ENCODE measurements at places on chromosomes 16 and 17.

DNA sequence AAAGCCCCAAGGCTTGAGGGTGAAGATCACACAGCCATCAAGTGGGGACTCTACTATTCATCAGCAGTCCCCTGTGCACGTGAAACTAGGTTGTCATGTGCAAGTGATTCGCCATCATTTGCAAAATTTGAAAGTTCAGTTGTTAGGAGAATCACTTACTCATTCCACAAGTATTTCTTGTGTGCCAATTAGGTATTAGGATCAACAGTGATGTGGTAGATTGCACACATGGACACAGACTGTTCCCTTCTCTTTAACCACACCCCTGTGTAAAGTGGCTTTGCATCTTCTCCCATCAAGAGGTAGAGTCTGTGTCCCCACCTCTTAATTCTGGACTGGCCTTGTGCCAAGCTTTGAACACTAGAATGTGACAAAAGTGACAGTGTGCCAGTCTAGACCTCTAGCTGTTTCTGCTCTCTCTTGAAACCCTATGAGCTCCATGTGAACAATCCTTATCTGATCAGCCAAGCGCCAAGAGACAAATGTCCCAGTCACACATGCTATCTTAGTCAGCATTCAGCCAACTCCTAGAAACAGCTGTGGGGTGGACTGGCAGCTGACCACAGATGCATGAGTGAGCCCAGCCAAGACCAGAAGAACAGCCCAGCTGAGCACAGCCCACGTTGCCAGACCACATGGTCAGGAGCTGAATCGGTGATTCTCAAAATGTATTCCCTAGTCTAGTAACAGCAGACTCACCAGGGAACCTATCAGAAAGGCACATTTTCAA lies 31.5 kb upstream of the SHISA9 start:
- no peak for DNase-seq

DNA sequence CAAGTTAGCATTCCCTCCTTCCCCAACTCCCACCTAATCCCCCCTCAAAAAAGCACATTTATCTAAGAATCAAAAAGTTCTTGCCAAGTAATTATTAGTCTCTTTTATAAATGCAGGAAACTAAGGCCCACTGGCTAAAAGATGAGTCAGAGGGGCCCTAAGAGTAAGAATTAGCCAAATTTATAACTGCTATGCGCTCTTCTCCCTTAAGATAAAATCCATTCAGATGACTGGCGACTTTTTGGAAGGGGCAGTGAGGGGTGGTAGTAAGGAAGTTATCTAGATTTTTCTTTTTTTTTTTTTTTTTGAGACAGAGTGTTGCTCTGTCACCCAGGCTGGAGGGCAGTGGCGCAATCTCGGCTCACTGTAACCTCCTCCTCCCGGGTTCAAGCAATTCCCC lies 17.1 kb downstream of the ZNF652 start:
- DNase-seq: no peak

- DNase-seq: no peak
These were observed 8.4 kb upstream of the CRYBA1 start for GRCh38 chr17:29238133-29238850.

GRCh38 chr17:54906683-54907082 lies 6.0 kb downstream of the TOM1L1 start:
- no peak for DNase-seq

- no peak for DNase-seq
These were observed 57.4 kb downstream of the EMP2 start for GRCh38 chr16:10522966-10523365.

GRCh38 chr17:65743308-65743655 lies 181.8 kb upstream of the AXIN2 start:
- DNase-seq: no peak

GRCh38 chr16:50555952-50556673 lies 7.9 kb downstream of the NKD1 start:
- no peak for DNase-seq

- no peak for DNase-seq
These were observed 5.2 kb upstream of the SPATA2L start for GRCh38 chr16:89706518-89707260.

GRCh38 chr16:58040945-58041627 lies 15.5 kb downstream of the MMP15 start:
- DNase-seq: no peak

- DNase-seq: no peak
These were observed 22.0 kb downstream of the STX8 start for GRCh38 chr17:9553596-9553995.

GRCh38 chr17:44584443-44584842 lies 27.2 kb downstream of the FZD2 start:
- DNase-seq: no peak
